ENCODE measurements at places on chromosomes 7 and 10. TPM values are rescaled to one million over a fixed set of nuclear protein-coding genes. Genes with fewer than 3 reads are reported as not detected.

Gene TRIM50
- total RNA-seq = not detected

Gene CCDC172
- not detected for total RNA-seq

Gene LRRC18
- total RNA-seq = not detected

Gene AQP1
- total RNA-seq = 243 TPM

Gene EGR2
- total RNA-seq = 3.2 TPM

Gene CHAT
- not detected for total RNA-seq

Gene STOX1
- 2.5 TPM for total RNA-seq

Gene PNLIP
- total RNA-seq = not detected

Gene ANKRD1
- not detected for total RNA-seq

Gene SCART1
- total RNA-seq = 1.5 TPM

Gene SNX10
- total RNA-seq = 5.2 TPM

Gene ITPRID1
- total RNA-seq = not detected

Gene GRID1
- 7.1 TPM for total RNA-seq

Gene PON1
- not detected for total RNA-seq

Gene JAZF1
- 36.1 TPM for total RNA-seq

Gene FAM25G
- total RNA-seq = not detected

Gene ACSM6
- not detected for total RNA-seq

Gene GIMAP1
- 5.2 TPM for total RNA-seq

Gene JAKMIP3
- 0.49 TPM for total RNA-seq

Gene PSMG3
- 49.6 TPM for total RNA-seq

Gene TAS2R41
- not detected for total RNA-seq

Gene ASB10
- total RNA-seq = not detected

Gene BNIP3
- 40.8 TPM for total RNA-seq

Gene TLX1
- not detected for total RNA-seq

Measured in vagina (tissue), 2 donors.